ENCODE measurements at places on chromosomes 12 and 14.

GRCh38 chr12:105090361-105090760, 6.1 kb upstream of the ALDH1L2 start:
- DNase-seq, result no peak

GRCh38 chr14:35051796-35052195, 5.7 kb downstream of the FAM177A1 start:
- no peak for DNase-seq

GRCh38 chr14:65073605-65074201, 28.6 kb downstream of the MAX start:
- DNase-seq, result no peak

- no peak for DNase-seq
Measured at GRCh38 chr12:14214495-14214894, 151.0 kb upstream of the ATF7IP start.

All from D721Med (cell line).